ENCODE measurements at places on chromosomes 16 and 17.

DNA sequence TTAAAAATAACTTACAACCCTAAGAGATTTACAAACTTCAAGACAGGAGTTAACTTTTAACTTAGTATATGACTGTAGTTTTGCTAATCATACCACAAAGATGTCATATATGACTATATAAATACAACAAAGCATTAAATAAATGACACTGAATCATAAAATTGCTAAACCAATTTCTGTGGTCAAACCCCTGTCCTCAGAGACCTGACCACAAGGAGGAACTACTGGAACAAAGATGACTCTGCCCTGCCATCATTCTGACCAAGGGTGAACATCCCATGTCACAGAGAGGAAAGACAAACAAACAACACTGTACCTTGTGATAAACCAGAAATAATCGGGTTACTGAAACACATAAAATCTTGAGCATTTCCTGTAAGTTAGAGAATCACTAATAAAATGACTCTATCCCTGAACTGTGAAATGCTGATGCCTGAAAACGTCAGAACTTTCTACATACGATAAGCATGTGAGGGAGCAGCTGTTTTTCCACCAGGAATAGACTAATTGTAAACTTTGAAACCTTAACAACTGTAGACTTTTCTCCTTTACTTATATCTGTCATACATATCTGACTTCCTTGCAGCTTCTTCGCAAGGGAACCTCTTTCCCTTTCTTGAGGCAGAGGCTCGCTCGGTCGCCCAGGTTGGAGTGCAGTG lies 47.9 kb downstream of the WDR59 start:
- no peak for DNase-seq

DNA sequence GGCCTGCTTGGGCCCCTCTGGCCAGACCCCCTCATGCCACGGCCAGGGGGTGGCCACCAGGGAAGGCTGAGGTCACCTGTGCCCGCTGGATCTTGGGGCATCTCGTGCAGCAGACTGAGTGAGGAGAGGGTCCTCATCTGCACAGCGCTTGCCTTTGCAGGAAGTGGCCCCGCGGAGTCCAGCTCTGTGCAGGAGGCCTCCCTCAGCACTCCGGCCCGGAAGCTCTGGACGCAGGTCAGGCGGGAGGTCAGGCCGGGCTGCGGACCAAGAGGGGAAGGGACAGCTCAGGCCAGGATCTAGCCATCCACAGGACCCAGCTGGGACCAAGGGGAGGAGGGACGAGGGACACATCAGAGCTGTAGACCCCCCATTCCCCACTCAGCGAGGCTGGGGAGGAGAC lies 72.4 kb downstream of the LITAF start:
- DNase-seq: no peak

GRCh38 chr17:40061609-40062038 lies 1.1 kb upstream of the THRA start:
- no peak for DNase-seq

- no peak for DNase-seq
These were observed 7.5 kb downstream of the HID1 start for GRCh38 chr17:74964988-74965622.

GRCh38 chr17:54891176-54891821 lies 9.4 kb upstream of the TOM1L1 start:
- no peak for DNase-seq

GRCh38 chr16:68893710-68894705 lies 50.7 kb downstream of the TANGO6 start:
- no peak for DNase-seq

GRCh38 chr17:56795221-56795865 lies 38.4 kb downstream of the C17orf67 start:
- DNase-seq: no peak

GRCh38 chr16:83939266-83939855 lies 13.7 kb upstream of the OSGIN1 start:
- DNase-seq: no peak

GRCh38 chr17:81101614-81102306 lies 63.5 kb upstream of the PVALEF start:
- DNase-seq: peak; percentile 74

DNA sequence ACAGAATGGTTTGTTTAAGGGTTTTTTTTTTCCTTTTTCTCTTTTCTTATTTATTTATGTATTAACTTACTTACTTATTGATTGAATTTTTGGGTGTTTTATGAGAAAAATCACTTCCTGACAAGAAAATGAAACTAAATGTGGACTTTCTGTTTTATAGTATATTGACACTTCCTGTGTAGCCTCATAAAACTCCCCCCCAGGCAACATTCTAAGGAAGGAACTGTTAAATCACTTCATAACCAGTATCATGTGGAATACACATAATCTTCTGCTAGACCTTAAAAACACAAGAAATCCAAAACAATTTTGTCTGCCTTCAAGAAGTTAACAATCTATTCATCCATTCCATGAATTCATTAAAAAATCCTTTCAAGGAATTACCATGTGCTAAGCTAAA lies 164.1 kb upstream of the TOM1L1 start:
- DNase-seq: no peak

- no peak for DNase-seq
These were observed 1.2 kb upstream of the PFN1 start for GRCh38 chr17:4949321-4950074.

DNA sequence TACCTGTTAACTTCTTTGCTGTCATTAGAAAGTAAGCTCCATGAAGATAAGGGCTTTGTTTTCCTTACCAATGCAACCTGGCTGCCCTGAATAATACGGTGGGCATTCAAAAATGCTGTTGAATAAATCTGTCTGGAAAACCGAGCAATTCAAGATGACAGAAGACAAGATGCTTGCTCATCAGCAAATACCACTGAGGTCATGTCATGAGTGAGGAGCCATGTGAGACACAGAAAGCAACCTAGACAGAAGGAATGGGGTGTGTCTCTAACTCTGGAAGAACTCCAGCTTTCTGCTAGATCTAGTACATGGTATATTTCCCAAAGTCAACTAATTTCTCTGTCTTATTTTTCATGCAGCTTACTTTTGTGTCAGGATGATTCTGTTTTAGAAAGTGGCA lies 64.2 kb downstream of the STH start:
- DNase-seq: no peak

GRCh38 chr16:13660807-13661206 lies 259.1 kb upstream of the ERCC4 start:
- no peak for DNase-seq

DNA sequence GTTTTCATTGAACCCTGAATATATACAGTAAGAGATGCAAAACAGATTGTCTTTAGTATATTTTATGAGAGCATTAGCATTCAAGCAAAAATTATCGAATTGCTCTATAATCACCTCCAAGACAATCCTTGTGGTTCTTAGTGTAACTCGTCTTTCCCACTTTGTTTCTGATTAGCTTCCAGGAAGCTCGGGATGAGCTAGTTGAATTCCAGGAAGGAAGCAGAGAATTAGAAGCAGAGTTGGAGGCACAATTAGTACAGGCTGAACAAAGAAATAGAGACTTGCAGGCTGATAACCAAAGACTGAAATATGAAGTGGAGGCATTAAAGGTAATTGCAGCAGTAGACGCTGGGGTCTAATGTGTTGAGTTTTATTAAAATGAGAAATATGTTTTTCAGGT lies 9.9 kb downstream of the NDEL1 start:
- no peak for DNase-seq

- no peak for DNase-seq
These were observed 91.3 kb downstream of the METRNL start for GRCh38 chr17:83170571-83171260.

- DNase-seq: no peak
These were observed 1.0 kb downstream of the RHBDL3 start for GRCh38 chr17:32266389-32267301.

Data from stimulated activated CD8-positive, alpha-beta memory T cell treated with anti-CD3 and anti-CD28 coated beads, Interleukin-7, amount 100 ng/mL, for 24 hours (primary cell).